ENCODE measurements at places on chromosomes 6 and 20.

DNA sequence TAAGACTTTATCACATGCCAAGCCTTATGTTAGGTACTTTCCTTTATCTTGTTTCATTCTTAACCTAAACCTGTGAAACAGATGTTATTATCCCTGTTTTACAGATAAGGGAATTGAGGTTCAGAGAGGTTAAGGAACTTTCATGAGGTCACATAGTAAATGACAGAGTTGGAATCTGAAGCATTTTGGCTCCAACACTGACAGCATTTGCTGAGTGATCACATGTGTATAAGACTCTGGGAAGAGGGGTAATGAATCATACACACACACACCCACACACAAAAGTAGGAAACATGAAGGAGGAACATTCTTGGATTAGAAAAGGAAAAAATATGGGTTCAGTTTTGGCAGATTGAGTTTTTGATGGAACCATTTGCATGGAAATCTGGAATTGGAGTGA is 212.5 kb downstream of the GJA1 start:
- H3K27ac ChIP-seq = no peak overlapping the region
- no peaks in the 10 kb centered on the region for H3K36me3 ChIP-seq
- no peaks in the 10 kb centered on the region for H3K27me3 ChIP-seq
- no peak for DNase-seq
- no peak overlapping the region for H3K4me3 ChIP-seq

- peaks cover 2% of the 10 kb centered on the region for H3K4me1 ChIP-seq
- H3K27ac ChIP-seq = no peak overlapping the region
- H3K27me3 ChIP-seq = no peaks in the 10 kb centered on the region
- DNase-seq = no peak
- no peaks in the 10 kb centered on the region for H3K36me3 ChIP-seq
- H3K4me3 ChIP-seq = no peak overlapping the region
Measured at GRCh38 chr20:61166324-61166723, 85.7 kb upstream of the CDH4 start.

DNA sequence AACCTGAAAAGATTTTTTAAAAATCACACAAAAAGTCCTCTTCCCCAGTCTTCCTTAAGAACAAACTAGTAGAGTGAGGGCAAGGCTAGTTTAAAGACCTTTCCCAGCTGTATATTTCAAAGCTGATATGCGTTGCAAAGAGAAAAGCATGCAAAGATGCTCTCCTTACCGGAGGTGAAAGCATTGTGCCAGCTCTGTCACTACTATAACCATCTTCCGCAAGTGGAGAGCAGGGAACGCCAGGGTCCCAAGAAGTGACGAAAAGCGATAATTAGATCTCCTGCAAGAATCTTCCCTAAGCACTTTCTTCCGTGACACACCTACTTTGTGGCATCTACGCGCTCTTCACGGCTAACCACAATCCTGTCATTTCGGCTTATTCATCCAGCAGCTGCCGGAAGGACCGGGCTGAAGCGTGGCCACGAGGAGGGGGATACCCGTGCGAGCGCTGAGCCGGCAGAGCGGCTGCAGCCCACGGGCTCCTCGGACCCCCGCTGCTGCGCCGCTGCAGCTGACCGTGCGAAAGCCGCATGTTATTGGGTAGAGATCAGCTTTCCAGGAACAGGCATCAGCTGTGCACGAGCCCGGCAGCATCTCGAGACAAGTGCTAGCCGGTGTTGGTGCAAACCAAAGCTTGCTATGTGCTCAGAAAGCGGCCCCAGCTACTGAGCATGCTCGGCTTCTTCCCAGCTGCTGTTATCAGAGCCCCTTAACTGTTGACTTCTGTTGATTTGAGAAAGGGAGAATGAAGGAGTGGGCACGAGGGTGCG is 57.2 kb upstream of the ARHGAP18 start:
- peak overlapping the region; percentile 8 for H3K4me3 ChIP-seq
- DNase-seq = no peak
- H3K27me3 ChIP-seq = no peaks in the 10 kb centered on the region
- H3K4me1 ChIP-seq = peaks cover 2% of the 10 kb centered on the region

DNA sequence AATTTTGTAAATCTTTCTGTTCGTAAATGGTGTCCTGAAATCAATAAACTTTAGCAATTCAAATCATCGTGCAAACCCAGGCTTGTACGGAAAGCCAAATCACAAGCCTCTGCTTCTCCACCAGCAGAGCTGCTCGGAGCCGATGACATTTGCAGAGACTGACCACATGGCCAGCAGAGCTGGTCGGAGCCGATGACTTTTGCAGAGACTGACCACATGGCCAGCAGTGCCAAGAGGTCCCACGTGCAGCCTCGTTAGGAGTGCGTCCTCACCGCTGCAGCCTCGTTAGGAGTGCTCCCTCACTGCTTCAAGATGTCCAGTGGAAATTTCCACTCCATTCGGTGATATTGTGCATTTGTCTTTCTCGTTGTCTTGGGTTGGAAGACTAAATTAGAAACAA is 28.5 kb downstream of the SMOC2 start:
- no peaks in the 10 kb centered on the region for H3K27me3 ChIP-seq
- H3K27ac ChIP-seq = no peak overlapping the region
- no peaks in the 10 kb centered on the region for H3K36me3 ChIP-seq
- no peak overlapping the region for H3K4me3 ChIP-seq
- no peak for DNase-seq

GRCh38 chr20:41306061-41306727 is 11.3 kb downstream of the ZHX3 start:
- DNase-seq = no peak
- no peaks in the 10 kb centered on the region for H3K36me3 ChIP-seq
- no peak overlapping the region for H3K4me3 ChIP-seq
- no peaks in the 10 kb centered on the region for H3K27me3 ChIP-seq
- H3K4me1 ChIP-seq = peaks cover 1% of the 10 kb centered on the region

DNA sequence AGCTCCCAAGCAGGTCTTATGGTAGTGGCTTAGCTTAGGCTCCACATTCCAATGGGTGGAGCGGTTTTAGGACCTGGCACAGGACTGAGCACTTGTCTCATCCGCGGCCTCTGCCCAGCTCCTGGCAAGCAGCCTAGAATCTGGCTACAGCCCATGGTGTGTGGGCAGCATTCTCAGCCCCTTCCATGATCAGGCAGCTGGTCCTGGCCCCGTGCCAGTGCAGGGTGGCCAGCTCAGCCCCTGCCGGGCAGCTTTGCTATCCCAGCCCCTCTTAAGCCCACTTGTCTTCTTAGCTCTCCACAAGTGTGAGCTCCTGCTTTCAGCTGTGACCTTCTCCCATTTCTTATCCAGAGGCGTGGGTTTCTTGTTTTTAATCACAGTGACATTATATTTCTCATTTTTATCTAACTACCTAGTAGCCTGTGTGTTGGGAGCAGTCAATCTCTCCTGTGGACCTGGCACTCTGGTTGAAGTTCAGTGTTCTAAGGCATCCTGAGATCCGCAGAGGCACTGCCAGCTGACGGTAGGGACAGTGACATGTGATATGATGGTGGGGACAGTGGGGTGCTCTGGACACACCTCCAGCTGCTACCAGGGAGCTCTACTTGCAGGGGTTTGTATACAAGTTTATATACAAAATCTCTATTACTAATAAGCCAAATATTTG is 119.9 kb upstream of the PRND start:
- H3K27ac ChIP-seq = no peak overlapping the region
- no peak overlapping the region for H3K4me3 ChIP-seq
- H3K27me3 ChIP-seq = no peaks in the 10 kb centered on the region
- no peaks in the 10 kb centered on the region for H3K36me3 ChIP-seq
- no peak for DNase-seq
- no peaks in the 10 kb centered on the region for H3K4me1 ChIP-seq

DNA sequence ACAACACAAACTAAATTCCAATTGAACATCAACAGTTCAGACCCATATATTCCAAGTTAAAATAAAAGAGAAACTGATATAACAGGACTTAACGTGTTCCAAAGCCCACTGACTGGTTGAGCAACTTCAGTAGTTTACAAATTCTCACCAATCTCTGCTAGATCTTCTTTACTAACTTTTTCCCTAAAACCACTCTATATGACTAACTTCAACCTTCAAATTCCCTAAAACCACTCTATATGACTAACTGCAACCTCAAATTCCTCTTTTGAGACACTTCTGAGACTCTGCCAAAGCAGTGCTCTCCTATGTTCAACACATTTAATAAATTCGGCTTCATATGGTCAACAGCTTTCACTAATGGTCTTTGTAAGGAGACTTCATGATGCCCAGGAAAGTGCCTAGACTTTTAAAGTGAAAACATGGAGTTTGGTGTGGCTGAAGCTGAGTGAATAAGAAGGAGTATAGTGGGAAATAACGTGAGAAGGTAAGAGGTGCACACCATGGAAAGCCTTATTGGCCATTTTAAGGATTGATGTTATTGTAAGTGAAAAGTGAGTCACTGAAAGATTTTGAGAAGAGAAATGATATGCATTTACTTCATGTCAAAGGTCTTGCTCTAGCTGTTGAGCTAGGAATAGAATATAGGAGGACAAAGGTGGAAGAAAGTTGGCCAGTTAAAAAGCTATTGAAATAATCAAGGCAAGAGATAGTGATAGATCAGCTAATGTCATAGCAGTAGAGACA is 134.0 kb upstream of the HCRTR2 start:
- no peaks in the 10 kb centered on the region for H3K36me3 ChIP-seq
- no peak overlapping the region for H3K4me3 ChIP-seq
- H3K27me3 ChIP-seq = no peaks in the 10 kb centered on the region
- H3K27ac ChIP-seq = no peak overlapping the region
- H3K4me1 ChIP-seq = no peaks in the 10 kb centered on the region
- no peak for DNase-seq

GRCh38 chr6:150684161-150684560 is 84.5 kb downstream of the PLEKHG1 start:
- DNase-seq = no peak
- H3K27me3 ChIP-seq = no peaks in the 10 kb centered on the region
- H3K27ac ChIP-seq = no peak overlapping the region
- no peak overlapping the region for H3K4me3 ChIP-seq
- H3K36me3 ChIP-seq = no peaks in the 10 kb centered on the region
- no peaks in the 10 kb centered on the region for H3K4me1 ChIP-seq

GRCh38 chr6:144413418-144413817 is 128.3 kb downstream of the UTRN start:
- no peaks in the 10 kb centered on the region for H3K27me3 ChIP-seq
- no peaks in the 10 kb centered on the region for H3K36me3 ChIP-seq
- no peak overlapping the region for H3K4me3 ChIP-seq

DNA sequence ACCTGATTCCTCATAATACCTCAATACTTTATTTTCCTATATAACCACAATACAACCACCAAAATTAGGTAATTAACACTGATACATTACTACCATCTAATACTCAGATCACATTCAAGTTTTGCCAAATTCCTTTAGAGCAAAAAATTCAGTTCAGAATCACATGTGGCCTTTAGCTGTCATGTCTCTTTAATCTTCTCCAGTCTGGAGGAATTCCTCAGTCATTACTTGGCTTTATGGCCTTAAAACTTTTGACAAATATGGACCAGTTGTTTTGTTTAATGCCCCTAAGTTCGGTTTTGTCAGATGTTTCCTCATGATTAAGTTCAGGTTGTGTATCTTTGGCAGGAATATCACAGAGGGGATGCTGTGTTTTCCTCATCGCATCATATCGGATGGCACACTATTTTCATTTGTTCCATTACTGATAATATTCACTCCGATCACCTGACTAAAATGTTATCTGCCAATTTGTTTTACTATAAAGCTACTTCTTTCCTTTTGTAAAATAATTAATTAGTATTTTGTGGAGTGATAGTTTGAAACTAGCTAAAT is 51.2 kb upstream of the AKIRIN2 start:
- H3K4me3 ChIP-seq = no peak overlapping the region
- no peak for DNase-seq
- no peak overlapping the region for H3K27ac ChIP-seq

GRCh38 chr6:49607391-49607982 is 29.2 kb downstream of the RHAG start:
- peak; percentile 22 for DNase-seq
- no peak overlapping the region for H3K4me3 ChIP-seq
- no peak overlapping the region for H3K27ac ChIP-seq
- no peaks in the 10 kb centered on the region for H3K27me3 ChIP-seq
- H3K4me1 ChIP-seq = peaks cover 1% of the 10 kb centered on the region
- no peaks in the 10 kb centered on the region for H3K36me3 ChIP-seq

- no peak overlapping the region for H3K27ac ChIP-seq
- peak overlapping the region; percentile 99 for H3K4me3 ChIP-seq
- DNase-seq = no peak
- no peaks in the 10 kb centered on the region for H3K4me1 ChIP-seq
- no peaks in the 10 kb centered on the region for H3K27me3 ChIP-seq
- no peaks in the 10 kb centered on the region for H3K36me3 ChIP-seq
Measured at GRCh38 chr6:106630366-106630765, 988 bp downstream of the QRSL1 start.

DNA sequence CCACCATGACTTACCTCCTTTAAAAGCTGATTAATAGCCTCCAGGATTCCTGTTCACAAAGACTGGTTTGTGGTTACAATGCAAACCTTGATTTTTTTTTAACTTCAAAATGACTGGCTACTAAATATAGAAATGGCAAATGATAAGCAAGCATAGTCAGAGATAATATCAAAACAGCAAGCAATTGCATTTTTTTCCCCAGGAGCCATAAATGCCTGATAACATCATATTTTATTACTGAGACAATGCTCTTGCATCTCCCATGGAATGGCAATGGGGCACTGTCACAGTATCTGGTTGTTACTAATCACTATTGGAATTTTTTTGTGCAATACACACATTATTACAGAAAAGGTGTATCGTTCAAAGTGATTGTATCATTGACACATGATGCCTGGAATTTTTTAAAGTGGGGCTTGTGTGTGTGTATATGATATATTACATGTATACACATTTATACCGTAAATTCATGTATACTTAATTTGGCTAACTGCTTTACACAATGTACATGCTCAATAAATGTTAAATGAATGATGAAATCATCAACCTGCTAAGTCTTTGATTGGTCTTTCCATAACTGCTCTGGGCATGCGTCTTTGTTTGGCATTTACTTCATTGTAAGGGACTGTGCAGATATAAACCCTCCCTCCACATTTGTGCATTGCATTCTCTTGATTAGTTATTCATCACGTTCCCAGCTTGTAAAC is 980 bp upstream of the SALL4 start:
- no peak overlapping the region for H3K4me3 ChIP-seq
- no peaks in the 10 kb centered on the region for H3K4me1 ChIP-seq
- no peak overlapping the region for H3K27ac ChIP-seq
- no peaks in the 10 kb centered on the region for H3K36me3 ChIP-seq
- no peaks in the 10 kb centered on the region for H3K27me3 ChIP-seq

DNA sequence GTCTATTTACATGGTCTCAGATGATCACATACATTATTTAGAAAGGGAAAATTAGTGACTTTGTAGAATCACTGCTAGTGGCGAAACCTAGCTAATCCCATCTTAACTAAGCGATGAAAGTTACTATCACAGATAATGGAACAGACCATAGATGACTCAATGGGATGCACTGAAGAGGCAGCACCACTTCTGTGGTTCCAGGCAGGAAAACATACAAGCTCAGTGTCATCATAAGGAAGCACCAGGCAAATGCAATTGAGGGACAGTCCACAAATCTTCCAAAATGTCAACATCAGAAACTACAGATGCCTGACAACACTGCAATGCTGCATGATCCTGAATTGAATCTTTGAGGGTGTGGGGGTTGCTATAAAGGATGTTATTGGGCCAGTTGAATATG is 15.9 kb upstream of the SNAI1 start:
- no peak overlapping the region for H3K4me3 ChIP-seq
- no peaks in the 10 kb centered on the region for H3K27me3 ChIP-seq
- no peak for DNase-seq
- no peaks in the 10 kb centered on the region for H3K36me3 ChIP-seq
- H3K27ac ChIP-seq = no peak overlapping the region

GRCh38 chr20:38138086-38138778 is 26.8 kb downstream of the TGM2 start:
- H3K36me3 ChIP-seq = no peaks in the 10 kb centered on the region
- no peaks in the 10 kb centered on the region for H3K27me3 ChIP-seq
- no peak overlapping the region for H3K27ac ChIP-seq
- peaks cover 3% of the 10 kb centered on the region for H3K4me1 ChIP-seq

- no peak overlapping the region for H3K27ac ChIP-seq
- H3K4me1 ChIP-seq = no peaks in the 10 kb centered on the region
- DNase-seq = no peak
- no peaks in the 10 kb centered on the region for H3K27me3 ChIP-seq
Measured at GRCh38 chr20:3374296-3374695, 33.2 kb downstream of the DNAAF9 start.

Measured in iPS DF 6.9 (cell line).